ENCODE measurements at places on chromosomes 4 and X.
A peak's percentile ranks its signal among the peaks of the same experiment; 100 is the strongest.

GRCh38 chr4:112766422-112766821 is 129.5 kb downstream of the LARP7 start:
- no peak for DNase-seq

GRCh38 chr4:97500423-97500822 is 642.9 kb downstream of the STPG2 start:
- no peak for DNase-seq

DNA sequence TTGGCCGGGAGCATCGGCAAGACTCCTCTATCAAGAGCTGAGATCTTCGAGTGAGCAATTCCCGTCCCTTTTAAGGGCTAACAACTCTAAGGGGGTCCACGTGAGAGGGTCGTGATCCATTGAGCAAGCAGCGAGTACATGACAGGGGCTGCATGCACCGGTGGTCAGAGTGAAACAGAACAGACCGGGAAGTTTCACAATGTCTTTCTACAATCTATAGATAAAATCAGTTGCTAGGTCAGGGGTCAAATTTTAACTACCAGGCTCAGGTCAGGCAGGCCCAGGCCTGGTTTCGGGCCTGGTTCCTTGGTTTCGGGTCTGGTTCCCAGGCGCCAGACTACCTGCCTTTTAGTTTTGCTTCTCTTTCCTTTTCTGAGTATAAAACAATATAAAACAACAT is 160.1 kb downstream of the PTCHD1 start:
- DNase-seq, result no peak

DNA sequence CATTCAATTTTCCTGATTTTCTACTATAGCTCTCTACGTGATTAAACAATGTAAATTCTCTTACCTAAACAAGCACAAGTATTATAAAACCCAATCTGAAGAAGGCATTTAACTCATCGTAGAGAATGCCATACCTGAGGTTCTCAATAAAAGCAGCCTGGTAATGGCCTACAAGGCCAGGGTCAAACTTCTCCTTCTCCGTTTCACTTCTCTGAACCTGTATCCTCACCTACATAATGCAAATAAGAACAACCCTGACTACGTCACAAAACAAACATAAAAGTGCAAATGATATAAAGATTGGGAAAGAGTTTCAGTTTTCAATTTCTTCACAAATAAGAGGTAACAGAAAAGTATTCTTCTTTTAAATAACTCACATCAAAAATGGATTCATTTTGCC is 55.6 kb upstream of the STS start:
- DNase-seq, result no peak

GRCh38 chr4:147799986-147800555 is 68.2 kb downstream of the ARHGAP10 start:
- DNase-seq, result peak; percentile 15

DNA sequence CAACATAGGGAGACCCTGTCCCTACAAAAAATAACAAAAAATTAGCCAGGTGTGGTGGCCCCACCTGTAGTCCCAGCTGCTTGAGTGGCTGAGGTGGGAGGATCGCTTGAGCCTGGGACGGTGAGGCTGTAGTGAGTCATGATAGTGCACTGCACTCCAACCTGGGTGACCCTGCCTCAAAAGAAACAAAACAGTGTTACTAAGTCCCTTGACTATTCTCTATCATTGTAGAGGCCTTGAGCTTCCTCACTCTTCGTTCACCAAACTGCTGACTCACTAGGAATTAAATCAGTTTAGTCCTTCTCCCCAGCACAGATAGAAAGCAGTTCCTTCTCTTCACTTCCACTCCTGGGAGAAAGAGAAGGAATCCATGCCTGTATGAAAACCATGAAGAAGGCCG is 14.5 kb downstream of the CDS1 start:
- no peak for DNase-seq

DNA sequence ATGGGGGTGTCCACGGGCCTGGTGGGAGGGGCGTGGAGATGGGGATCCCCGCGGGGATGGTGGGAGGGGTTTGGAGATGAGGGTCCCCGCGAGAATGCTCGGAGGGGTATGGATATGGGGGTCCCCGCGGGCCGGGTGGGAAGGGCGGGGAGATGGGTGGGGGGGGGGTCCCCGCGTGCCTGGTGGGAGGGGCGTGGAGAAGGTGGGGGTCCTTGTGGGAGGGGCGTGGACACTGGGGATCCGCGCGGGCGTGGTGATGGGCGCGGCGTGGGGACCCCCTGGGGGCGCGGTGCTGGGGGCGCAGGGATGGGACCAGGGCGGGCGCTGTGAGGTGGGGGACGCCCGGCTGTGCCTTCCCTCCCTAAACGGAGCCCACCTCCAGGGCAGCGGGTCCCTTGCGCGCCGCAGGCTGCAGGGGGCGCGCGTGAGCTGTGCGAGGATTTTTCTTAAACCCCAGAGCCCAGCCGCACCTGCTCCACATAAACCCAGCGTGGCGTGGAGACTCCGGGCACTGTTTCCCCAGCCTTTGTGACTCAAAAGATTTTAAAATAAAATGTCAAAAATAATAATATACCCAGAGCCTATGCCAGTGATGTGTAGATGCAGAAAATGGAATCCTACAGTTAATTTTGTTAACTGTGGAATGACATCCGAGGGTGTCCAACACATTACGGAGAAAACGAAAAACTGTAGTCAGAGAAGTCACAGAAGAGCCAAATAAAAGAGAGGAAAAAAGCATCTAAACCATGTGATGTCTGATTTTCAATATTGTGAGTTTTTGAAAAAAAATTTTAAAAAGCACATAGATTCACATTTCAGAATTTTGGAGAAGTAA is 1.5 kb upstream of the ASMTL start:
- DNase-seq, result peak; percentile 85

- no peak for DNase-seq
These were observed 334.9 kb downstream of the DCTD start for GRCh38 chr4:182582245-182582644.

GRCh38 chrX:41301438-41301824 is 32.5 kb upstream of the DDX3X start:
- DNase-seq, result no peak

GRCh38 chr4:184513802-184514120 is 39.4 kb upstream of the IRF2 start:
- DNase-seq, result no peak

GRCh38 chr4:48556268-48556667 is 66.2 kb downstream of the ZAR1 start:
- no peak for DNase-seq

- DNase-seq, result no peak
These were observed 101.1 kb downstream of the PHOX2B start for GRCh38 chr4:41647383-41647782.

DNA sequence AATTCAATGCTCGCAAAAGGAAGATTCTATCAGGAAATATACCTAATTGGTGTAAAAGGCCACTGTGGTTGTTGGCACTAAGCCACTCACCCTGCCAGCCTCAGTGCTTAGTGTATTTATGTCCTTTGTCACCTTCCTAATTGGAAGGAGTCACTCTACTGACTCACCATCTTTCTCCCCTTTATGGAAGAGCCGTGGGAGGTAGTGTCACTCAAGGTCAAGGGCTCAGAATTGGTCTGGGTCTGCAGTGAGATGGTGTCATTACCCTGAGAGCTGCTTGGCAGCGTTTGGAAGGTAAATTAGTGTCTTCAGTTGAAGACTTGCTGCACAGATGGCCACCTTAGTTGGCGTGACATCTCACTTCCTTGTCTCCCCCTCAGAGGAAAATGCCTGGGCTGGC is 41.7 kb upstream of the CDKN2AIP start:
- no peak for DNase-seq

DNA sequence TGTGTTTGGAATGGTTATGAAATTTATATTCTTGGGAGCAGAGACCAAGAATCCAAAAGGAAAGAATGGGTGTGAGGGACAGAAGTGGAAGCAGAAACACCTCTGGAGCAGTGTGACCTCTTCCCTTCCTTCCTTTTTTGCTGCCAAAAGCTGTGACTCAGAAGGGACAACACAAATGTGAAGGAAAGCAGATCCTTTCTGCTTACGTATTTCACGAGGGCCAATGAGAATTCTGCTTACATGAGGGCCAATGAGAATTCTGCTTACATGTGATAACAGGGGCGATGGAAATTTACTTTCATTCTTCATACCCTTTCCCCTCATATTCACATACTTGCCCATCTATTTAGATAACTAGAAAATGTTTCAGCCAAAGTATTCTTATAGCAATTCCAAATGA is 404.6 kb downstream of the PRDM5 start:
- no peak for DNase-seq

DNA sequence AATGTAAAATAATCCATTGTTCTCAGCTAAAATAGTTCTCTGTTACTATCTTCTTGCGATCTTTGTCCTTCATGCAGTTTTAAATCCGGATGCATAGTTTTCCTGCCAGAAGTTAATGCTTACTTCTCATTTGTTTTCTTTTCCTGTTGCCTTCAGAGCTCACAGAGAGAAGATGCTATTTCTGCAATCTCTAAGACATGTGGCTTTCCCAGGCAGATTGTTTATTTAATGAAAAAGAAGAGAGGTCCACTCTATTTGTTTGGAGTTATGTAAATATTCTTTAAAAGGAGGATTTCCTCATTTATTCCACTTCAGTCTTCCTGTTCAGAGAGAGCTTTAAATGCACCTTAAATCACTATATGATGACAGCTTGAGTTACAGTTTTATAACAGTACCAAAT is 39.3 kb upstream of the HPGD start:
- DNase-seq, result no peak

GRCh38 chrX:110145854-110146253 is 142.9 kb downstream of the TMEM164 start:
- DNase-seq, result no peak

DNA sequence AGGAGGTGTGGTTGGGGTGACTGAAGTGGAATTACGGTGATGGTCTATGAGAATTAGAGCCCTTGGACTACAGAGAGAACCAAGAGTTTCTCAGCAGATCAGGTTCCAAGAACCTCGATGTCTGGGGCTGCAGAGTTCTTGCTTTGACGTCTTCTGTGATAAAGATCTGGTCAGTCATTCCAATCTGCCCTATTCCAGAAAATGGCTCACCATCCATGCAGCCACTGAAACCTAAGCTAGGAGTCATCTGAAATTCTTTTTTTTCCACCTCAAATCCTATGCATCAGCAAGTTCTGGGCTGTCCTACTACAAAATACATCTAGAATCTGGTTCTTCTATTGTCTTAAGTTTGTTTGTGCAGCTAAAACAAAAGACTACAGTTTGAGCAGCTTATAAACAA is 254.4 kb upstream of the PGRMC2 start:
- no peak for DNase-seq
